ENCODE measurements at places on chromosomes 3 and 15.

- no peak for DNase-seq
Observed at GRCh38 chr3:74353039-74353438, 261.4 kb downstream of the CNTN3 start.

DNA sequence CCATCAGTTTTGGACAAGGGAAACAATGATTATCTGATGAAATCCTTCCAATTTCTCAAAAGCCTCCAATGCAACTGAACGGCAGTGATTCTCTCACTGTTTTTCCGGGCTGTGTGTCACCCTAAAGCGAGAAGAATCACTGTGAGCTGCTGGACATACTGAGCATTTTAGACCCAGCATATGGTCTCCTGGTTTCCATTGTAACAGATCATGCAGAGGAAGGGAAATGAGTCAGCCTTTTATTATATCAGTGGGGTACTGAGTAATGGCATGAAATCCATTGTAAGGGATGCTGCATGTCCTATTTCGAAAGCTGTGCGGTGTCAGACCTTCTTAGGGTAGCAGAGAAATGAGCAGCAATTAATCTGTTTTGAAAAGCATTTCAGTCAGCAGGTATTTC lies 287.1 kb downstream of the IL5RA start:
- no peak for DNase-seq

DNA sequence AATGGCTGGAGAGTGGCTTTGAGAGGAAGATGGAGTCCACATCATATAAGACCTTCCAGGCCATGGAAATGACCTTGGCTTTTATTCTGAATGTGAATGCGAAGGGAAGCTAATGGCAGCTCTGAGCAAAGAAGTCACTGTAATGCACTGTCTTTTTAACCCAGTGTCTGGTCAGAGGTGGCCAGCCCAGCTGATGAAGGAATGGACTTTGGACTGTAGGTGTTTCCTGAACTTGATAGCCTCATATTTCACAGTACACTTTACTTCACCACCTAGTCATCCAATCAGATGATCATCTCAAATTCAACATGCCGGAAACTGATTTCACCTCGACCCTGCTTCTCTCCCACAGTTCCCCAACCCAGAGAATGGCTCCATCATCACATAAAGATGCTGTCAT lies 33.4 kb downstream of the DCLK3 start:
- DNase-seq = no peak

- DNase-seq = no peak
Observed at GRCh38 chr3:188059351-188059750, 94.6 kb upstream of the LPP start.

Data from forelimb muscle (tissue), 1 donor.